Activated CD4-positive, alpha-beta memory T cell treated with anti-CD3 and anti-CD28 coated beads for 36 hours (primary cell): ENCODE measurements at places on chromosomes 2 and 18. TPM values are rescaled to one million over a fixed set of nuclear protein-coding genes. Genes with fewer than 3 reads are reported as not detected.

Gene SIGLEC15
- total RNA-seq, result not detected

Gene VSNL1
- total RNA-seq, result not detected

DNA sequence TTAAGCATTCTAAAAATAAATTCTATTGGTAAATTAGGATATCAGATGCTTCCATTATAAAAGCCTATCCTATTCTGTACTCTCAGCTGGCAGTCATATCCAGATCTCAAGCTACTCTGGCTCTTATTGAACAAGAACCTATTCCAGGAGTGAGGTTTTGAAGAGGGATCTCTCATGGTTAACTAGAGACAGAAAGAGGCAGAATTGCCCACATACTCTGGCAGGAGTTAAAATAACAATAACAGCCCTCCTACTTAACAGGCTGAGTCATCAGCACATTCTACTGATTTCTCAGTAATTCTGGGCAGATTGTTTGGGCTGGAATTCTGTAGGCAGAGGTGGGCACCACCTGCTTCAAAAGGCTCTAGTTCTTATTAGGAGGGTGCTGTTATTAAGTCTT lies 142.0 kb upstream of the UNC80 start:
- H3K27me3 ChIP-seq, result no peaks in the 10 kb centered on the region
- H3K4me1 ChIP-seq, result no peaks in the 10 kb centered on the region
- H3K4me3 ChIP-seq, result no peak overlapping the region
- DNase-seq, result no peak

- H3K27me3 ChIP-seq, result no peaks in the 10 kb centered on the region
- DNase-seq, result no peak
- no peak overlapping the region for H3K27ac ChIP-seq
- peaks cover 2% of the 10 kb centered on the region for H3K36me3 ChIP-seq
- no peaks in the 10 kb centered on the region for H3K4me1 ChIP-seq
These were observed 58.4 kb downstream of the LRATD1 start for GRCh38 chr2:14690926-14691325.

- H3K4me3 ChIP-seq, result no peak overlapping the region
- no peaks in the 10 kb centered on the region for H3K36me3 ChIP-seq
- peaks cover 6% of the 10 kb centered on the region for H3K27me3 ChIP-seq
- DNase-seq, result peak; percentile 51
- H3K27ac ChIP-seq, result no peak overlapping the region
These were observed 54.7 kb downstream of the SPRED2 start for GRCh38 chr2:65377556-65378192.

DNA sequence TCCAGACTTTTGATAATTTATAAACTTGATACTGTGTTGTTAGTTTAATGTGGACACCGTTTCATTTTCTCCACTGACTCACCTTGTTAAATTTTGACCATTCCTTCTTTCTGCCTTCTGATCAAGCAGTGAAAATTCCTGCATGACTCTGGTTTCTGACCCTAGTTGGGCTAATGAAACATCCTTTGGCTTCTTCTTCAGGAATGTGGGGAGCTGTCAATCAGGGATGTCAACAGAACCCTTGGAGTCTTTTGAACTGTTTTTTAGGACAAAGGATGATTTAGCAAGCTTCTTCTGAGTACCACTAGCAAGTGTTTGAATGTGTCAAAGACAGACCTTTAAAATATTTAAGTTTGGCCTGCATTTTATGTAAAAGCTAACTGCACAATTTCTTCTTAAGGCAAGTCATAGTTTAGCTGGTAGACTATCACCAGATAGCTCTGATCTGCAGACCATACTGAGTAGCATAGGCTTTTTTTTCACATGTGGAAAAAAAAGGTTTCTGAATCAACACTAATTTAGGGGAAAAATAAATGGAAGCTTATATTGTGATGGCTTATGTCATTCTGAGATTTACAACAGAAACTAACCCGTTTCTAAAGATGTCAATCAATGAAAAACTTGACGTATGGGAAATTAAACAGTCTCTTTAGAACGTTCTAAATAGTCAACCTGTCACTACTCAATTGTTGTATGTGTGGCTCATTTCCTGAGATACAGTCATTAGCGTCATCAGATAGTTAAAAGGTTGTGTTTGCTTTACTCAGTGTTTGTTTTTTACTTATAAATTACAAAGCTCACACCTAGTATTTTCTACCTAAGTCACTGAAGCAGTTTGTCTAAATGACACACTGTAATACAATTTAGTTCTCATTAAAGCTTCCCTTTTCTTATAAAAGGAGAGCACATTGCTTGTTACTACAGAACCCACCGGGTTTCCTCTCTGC lies 311.4 kb downstream of the PTPRM start:
- no peak for DNase-seq
- H3K36me3 ChIP-seq, result no peaks in the 10 kb centered on the region
- H3K4me1 ChIP-seq, result no peaks in the 10 kb centered on the region
- no peak overlapping the region for H3K4me3 ChIP-seq
- H3K27ac ChIP-seq, result no peak overlapping the region

GRCh38 chr18:10365901-10366300 lies 88.5 kb upstream of the APCDD1 start:
- no peaks in the 10 kb centered on the region for H3K36me3 ChIP-seq
- peaks cover 9% of the 10 kb centered on the region for H3K27me3 ChIP-seq
- no peak overlapping the region for H3K4me3 ChIP-seq
- no peak overlapping the region for H3K27ac ChIP-seq
- H3K4me1 ChIP-seq, result no peaks in the 10 kb centered on the region

GRCh38 chr18:79962835-79963657 lies 1.4 kb upstream of the HSBP1L1 start:
- peak; percentile 73 for DNase-seq
- peak overlapping the region; percentile 49 for H3K4me3 ChIP-seq
- H3K4me1 ChIP-seq, result peaks cover 35% of the 10 kb centered on the region
- H3K27ac ChIP-seq, result no peak overlapping the region
- H3K27me3 ChIP-seq, result peaks cover 4% of the 10 kb centered on the region

- H3K27ac ChIP-seq, result peak overlapping the region; percentile 86
- H3K27me3 ChIP-seq, result no peaks in the 10 kb centered on the region
- no peak for DNase-seq
- peaks cover 62% of the 10 kb centered on the region for H3K4me1 ChIP-seq
- peaks cover 90% of the 10 kb centered on the region for H3K36me3 ChIP-seq
- H3K4me3 ChIP-seq, result no peak overlapping the region
These were observed 16.4 kb downstream of the STAT1 start for GRCh38 chr2:190997526-190998113.

GRCh38 chr2:201407265-201407664 lies 44.0 kb downstream of the TRAK2 start:
- no peak overlapping the region for H3K4me3 ChIP-seq
- H3K27ac ChIP-seq, result no peak overlapping the region
- H3K36me3 ChIP-seq, result peaks cover 11% of the 10 kb centered on the region
- no peaks in the 10 kb centered on the region for H3K27me3 ChIP-seq
- DNase-seq, result no peak
- H3K4me1 ChIP-seq, result peaks cover 45% of the 10 kb centered on the region

DNA sequence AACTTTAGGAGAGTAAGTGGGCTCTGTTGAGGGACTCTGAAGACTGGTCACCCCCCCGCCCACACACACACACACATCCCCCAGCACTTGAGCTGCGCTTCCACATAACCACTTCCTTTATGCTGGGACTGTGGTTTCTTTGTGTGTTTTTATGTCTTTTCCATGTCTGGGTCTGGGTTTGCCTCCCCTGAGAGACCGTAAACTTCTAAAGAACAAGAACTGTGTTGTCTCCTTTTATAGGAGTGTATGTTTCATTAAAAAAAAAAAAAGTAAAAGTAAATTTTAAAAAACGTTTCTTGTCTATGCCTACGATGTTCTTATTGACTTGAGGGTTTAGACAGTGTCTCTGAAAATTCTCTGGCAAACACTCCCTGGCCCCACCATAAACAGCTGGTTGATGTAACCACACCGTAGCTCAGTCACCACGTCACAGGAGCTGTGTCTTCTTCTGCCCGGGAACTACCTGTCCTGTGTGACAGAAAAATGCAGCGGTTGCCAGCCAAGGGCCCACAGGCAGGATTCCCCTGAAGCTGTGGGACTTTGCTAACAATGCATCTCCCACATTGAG lies 68.0 kb downstream of the KLHL29 start:
- DNase-seq, result peak; percentile 32
- H3K36me3 ChIP-seq, result no peaks in the 10 kb centered on the region
- no peaks in the 10 kb centered on the region for H3K27me3 ChIP-seq
- no peak overlapping the region for H3K27ac ChIP-seq
- peak overlapping the region; percentile 26 for H3K4me3 ChIP-seq
- H3K4me1 ChIP-seq, result peaks cover 15% of the 10 kb centered on the region
